NCI-H2107 (cell line): ENCODE measurements at places on chromosomes 16 and 17.

DNA sequence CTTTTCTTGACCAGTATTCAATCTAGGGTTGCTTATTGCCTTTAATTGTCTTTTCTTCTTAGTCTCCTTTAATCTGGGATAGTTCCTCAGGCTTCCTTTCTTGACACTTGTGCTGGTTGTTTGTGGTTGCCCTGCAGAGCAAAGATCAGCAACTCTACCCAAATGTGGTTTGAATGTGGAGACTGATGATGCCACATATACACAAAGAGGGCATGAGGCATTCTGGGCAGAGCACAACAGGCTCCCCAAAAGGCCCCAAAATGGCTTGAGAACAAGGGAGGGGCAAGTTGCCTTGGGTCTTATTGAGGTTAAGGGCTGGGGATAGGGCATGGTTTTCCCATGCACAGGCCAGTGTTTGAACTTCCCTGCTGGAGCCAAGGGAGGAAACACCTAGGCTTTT lies 29.8 kb upstream of the HOXB9 start:
- DNase-seq, result no peak

GRCh38 chr16:66434619-66435430 lies 7.7 kb downstream of the BEAN1 start:
- DNase-seq, result no peak

DNA sequence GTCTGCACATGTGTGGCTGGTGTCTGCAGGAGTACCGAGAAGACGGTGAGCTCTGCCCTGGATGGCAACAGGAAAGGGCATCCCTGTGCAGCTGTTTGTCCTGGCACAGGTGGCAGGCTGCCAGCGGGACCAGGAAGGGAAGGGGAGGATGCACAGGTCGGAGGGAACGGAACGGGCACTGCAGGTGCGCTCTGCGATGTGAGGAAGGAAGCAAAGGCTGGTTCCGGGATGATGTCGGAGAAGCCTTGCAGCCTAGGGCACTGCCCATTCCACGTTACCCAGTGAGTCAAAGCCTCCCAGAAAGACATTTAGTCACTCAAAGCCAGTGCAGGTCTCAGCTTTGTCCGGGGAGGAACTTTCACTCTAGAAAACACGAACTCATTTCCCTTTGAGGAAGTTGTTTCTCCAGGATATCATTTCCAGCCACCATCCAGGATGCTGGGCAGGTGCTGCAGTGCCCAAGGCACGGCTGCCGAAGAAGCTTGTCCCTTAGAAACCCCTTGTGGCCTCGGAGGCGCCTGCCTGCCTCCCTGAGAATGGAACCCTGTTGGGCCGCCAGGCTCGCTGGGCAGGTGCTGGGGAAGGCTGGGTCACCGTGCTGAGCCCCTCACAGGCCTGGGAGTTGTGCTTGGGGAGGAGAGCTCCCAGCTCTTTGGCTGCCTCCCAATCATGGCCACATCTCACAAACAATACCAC lies 4.5 kb upstream of the TMEM235 start:
- no peak for DNase-seq

DNA sequence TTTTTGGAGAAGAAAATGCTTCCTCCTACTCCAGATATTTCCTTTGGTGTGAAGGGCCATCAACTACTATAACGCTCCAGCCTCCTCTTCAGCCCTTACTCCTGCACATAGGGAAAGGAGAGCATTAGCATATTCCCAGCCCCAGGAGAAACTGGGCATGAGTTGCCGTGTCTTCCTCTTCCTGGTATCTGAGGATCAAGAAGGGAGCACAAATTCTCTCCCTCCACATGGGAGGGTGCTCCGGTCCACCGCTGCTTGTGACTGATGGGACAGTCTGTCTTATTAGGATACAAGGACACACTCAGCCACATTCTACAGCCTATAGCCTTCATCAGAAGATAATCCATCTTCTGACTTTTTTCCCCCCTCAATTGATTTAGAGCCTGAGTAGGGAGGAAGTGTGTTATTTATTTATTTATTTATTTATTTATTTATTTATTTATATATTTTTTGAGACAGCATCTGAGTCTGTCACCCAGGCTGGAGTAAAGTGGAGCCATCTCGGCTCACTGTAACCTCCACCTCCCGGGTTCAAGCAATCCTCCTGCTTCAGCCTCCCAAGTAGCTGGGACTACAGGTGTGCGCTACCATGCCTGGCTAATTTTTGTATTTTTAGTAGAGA lies 16.6 kb upstream of the CYB5B start:
- DNase-seq, result no peak

DNA sequence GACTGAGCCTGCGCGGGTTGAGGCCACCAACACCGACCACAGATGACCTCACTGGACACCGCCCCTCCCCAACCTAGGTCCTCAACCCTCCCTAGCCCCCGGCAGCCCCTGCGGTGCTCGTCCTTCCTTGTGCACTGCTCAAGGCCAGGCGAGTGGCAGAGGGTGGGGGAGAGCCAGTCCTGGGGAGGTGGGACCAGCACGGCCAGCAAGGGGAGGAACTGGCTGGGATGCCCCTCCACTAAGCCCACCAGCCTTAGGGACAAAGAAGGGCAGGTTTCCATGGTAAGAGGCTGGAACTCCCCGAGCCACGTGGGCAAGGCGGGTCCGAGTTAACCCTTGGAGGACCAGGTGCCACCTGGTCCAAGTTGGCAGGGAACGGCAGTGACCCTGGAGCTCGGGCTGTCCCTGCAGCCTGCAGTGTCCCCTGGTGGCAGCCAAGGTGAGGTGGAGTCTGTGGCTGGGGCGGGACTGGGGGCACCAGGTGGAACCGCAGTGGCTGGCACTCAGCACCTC lies 9.2 kb downstream of the FSCN2 start:
- peak; percentile 76 for DNase-seq

- DNase-seq, result no peak
Observed at GRCh38 chr16:11205065-11205699, 50.8 kb downstream of the SOCS1 start.

DNA sequence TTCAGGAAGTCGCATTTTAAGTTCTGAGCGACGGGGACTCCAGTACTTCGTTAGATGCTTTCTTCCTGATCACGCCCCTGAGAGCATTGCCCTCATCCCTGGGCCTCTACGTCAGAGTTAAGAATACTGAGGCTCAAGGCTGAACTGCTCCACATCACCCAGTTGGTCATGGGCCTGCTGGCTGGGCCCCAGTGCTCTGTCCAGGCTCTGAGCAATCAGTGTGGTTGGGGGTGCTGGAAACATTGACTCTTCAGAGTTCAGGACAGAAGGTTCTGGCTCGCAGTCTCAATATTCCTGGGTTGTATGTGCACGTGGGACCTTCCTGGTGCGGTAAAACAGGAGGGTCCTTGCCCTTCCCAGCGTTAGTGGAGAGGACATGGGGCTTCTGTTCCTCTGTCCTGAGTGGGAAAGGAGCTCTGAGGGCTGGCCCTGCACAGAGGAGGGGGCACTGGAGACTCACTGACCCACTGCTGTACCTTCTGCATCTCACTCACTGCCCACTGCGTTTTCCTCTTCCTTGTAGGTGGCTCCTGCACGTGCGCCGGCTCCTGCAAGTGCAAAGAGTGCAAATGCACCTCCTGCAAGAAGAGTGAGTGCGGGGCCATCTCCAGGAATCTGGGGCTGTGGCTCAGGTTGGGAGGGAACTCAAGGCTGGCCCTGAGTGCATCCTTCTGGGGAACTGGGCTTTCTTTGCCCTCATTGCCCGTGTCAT lies 518 bp downstream of the MT1E start:
- DNase-seq, result no peak

DNA sequence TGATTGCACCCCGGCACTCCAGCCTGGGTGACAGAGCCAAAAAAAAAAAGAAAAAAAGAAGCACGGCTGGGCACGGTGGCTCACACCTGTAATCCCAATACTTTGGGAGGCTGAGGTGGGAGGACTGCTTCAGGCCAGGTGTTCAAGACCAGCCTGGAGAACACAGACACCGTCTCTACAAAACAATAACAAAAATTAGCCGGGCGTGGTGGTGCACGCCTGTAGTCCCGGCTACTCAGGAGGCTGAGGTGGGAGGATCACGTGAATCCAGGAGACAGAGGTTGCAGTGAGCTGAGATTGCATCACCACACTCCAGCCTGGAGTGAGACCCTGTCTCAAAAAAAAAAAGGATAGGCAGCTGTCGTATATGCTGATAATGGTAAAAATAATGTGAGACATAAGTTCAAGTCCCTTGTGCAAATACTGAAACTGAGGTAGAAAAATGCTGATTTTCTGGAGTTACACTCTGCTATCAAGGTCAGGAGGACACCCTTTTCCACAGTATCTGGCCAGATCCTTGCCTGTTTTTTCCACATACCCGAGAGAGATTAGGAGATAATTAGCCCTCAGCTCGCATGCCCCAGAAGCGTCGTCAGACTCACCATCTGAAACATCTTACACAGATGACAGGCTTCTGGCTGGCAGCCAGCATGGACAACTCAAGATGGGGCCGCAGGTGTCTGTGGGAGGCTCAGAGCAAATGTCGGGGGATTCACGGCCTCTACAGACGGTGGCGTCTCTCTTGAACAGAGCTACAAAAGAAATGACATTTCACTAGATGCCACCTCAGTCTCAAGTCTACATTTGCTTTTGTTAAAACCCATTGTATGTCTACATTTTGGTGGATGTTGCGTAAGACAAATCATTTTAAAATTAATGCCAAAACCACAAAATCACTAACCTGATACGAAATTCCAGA lies 36.8 kb downstream of the WDR45B start:
- DNase-seq, result no peak
